Activated naive CD8-positive, alpha-beta T cell treated with anti-CD3 and anti-CD28 coated beads, Interleukin-2, amount 10 ng/mL, durations not matched to agents 7 days and 5 days (primary cell): ENCODE measurements at places on chromosomes 5 and 9. TPM values are rescaled to one million over a fixed set of nuclear protein-coding genes. Genes with fewer than 3 reads are reported as not detected.

ADAMTS2 gene
- total RNA-seq, result not detected

CTNND2 gene
- total RNA-seq, result not detected

PCDHB2 gene
- total RNA-seq, result not detected

LRRC70 gene
- total RNA-seq, result 0.86 TPM

CXCL14 gene
- not detected for total RNA-seq

DMRT3 gene
- not detected for total RNA-seq

NR4A3 gene
- 1.2 TPM for total RNA-seq

MGAT4B gene
- 118 TPM for total RNA-seq

C5orf52 gene
- total RNA-seq, result not detected

PBX3 gene
- total RNA-seq, result 24.3 TPM

ARSI gene
- total RNA-seq, result not detected

CARTPT gene
- not detected for total RNA-seq

PCDHB15 gene
- 0.06 TPM for total RNA-seq

DMRT1 gene
- not detected for total RNA-seq

TAS2R1 gene
- not detected for total RNA-seq

PITX1 gene
- not detected for total RNA-seq

LRRC14B gene
- total RNA-seq, result 0.44 TPM

GPRIN1 gene
- 1.6 TPM for total RNA-seq

- H3K27ac ChIP-seq, result no peak overlapping the region
- H3K4me1 ChIP-seq, result no peaks in the 10 kb centered on the region
- no peak overlapping the region for H3K4me3 ChIP-seq
- DNase-seq, result no peak
- peaks cover 19% of the 10 kb centered on the region for H3K27me3 ChIP-seq
Measured at GRCh38 chr5:77568555-77568954, 70.0 kb downstream of the OTP start.

- no peak overlapping the region for H3K27ac ChIP-seq
- H3K4me1 ChIP-seq, result no peaks in the 10 kb centered on the region
- no peaks in the 10 kb centered on the region for H3K36me3 ChIP-seq
- DNase-seq, result no peak
Measured at GRCh38 chr9:84615544-84615943, 54.0 kb upstream of the NTRK2 start.

DNA sequence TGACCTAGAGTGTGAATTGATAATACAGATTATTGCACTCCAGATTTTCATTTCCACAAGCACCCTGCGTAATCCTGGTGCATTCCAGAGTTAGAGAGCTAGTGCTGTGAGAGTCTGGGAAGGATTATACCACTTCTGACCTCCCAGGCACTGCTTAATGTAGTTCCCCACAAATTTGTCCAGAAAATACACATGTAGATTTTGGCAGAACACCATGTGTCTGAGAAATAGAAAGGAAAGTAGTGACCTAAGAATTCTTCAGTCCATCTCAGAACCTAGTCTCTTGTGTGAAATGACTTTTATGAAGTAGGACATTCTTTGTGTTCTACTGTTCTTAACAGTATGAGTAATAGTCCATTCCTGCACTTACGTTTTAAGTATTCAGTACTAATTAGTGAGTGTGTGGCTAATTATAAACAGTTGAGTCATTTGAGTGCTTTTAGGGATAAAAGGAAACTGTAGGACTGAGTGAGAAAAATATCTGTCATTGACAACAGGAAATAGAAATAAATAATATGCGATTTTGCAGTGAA lies 27.8 kb upstream of the PTPDC1 start:
- H3K27me3 ChIP-seq, result no peaks in the 10 kb centered on the region
- H3K4me1 ChIP-seq, result peaks cover 2% of the 10 kb centered on the region
- no peak overlapping the region for H3K27ac ChIP-seq
- H3K4me3 ChIP-seq, result no peak overlapping the region
- no peak for DNase-seq
- H3K36me3 ChIP-seq, result peaks cover 14% of the 10 kb centered on the region

DNA sequence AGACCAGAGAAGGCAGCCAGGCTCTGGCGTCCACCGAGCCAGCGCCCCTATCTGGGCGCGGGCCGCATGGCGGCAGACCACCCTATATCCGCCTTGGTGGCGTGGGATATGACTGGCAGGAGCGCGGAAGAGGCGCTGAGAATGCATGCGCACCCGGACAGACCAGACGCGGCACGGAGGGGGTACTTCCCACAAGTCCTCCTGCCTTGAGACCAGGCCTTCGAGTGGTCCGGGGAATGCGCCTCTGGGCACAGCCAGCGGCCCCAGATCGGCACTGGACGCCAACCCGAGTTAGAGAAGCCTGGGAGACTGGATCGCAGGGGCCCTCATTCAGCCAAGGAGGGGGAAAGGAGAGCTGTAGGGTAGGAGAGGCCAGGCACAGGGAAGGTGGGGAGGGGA lies 2.5 kb upstream of the LMX1B start:
- peaks cover 75% of the 10 kb centered on the region for H3K27me3 ChIP-seq
- no peaks in the 10 kb centered on the region for H3K36me3 ChIP-seq
- DNase-seq, result no peak
- no peak overlapping the region for H3K4me3 ChIP-seq

GRCh38 chr9:130609163-130609562 lies 29.8 kb downstream of the FUBP3 start:
- DNase-seq, result no peak
- no peak overlapping the region for H3K4me3 ChIP-seq
- H3K36me3 ChIP-seq, result peaks cover 7% of the 10 kb centered on the region
- no peak overlapping the region for H3K27ac ChIP-seq

GRCh38 chr9:87292449-87293191 lies 205.0 kb upstream of the DAPK1 start:
- DNase-seq, result no peak
- no peak overlapping the region for H3K27ac ChIP-seq
- no peaks in the 10 kb centered on the region for H3K36me3 ChIP-seq
- peaks cover 2% of the 10 kb centered on the region for H3K27me3 ChIP-seq

DNA sequence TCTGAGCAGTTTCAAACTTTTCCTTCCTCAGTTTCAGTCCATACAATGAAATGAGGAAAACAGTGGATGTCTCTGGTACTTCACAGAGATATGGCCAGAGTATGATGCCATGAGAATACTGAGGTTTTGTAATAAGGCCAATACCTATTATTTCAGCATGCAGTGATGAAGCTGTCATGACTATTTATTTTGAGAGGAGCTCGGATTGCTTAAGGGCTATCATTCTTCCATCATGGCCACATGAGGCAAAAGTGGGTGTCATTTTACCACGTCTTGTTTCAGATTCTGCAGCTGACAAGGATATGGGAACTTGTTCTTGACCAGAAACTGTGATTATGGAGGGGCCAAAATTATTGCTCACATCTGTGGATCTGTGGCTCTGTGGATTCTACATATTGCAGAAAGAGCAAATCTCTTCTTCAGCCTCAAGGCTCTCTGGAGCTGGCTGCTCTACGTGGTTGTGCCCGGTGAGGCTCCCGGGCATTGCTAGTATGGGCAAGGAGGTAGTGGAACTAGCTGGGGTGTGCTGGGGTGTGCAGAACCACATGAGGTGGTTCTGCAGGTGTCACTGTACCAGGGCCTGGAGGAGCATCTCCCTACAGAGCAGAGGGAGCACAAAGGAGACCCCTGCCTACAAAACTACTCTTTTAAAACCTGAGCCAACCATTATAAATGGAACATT lies 180.3 kb downstream of the SEMA6A start:
- H3K36me3 ChIP-seq, result no peaks in the 10 kb centered on the region
- no peak overlapping the region for H3K27ac ChIP-seq
- H3K4me1 ChIP-seq, result no peaks in the 10 kb centered on the region
- no peak for DNase-seq

DNA sequence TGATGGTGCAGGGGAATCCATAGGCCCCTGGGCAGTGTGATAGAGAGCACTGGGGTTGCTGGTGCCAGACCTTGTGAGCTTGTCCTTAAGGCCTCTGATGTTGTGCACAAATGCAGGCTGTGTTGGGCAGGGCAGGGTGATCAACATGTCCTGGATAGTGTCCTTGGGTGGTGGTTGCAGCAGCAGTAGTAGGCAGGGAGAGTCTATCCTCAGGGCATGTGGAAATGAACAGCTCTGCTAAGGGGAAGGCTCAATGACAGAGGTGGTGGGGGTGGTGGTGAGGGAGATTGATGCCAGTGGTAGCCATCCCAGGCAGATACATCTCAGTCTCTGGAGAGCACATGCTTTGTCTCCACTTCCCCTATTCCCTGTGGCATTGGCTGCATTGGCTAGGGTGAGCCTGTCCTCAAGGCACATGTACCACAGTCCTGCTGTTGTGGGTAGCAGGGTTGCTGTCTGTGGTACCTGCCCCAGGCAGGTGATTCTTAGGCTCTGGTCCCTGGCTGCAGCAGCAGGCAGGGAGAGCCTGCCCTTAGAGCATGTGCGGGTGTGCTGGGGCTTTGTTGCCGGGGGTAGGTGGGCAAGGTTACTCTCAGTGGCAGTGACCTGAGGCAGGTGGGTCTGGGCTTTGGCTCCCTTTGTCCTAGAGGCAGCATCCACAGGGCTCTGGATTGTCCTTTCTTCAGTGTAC lies 111.1 kb downstream of the WDR70 start:
- DNase-seq, result no peak
- H3K4me3 ChIP-seq, result no peak overlapping the region
- H3K27me3 ChIP-seq, result no peaks in the 10 kb centered on the region

GRCh38 chr9:19409401-19410194 lies 789 bp downstream of the ACER2 start:
- H3K4me1 ChIP-seq, result peaks cover 15% of the 10 kb centered on the region
- peak overlapping the region; percentile 93 for H3K4me3 ChIP-seq
- H3K36me3 ChIP-seq, result no peaks in the 10 kb centered on the region
- peak; percentile 34 for DNase-seq
- peaks cover 15% of the 10 kb centered on the region for H3K27me3 ChIP-seq

DNA sequence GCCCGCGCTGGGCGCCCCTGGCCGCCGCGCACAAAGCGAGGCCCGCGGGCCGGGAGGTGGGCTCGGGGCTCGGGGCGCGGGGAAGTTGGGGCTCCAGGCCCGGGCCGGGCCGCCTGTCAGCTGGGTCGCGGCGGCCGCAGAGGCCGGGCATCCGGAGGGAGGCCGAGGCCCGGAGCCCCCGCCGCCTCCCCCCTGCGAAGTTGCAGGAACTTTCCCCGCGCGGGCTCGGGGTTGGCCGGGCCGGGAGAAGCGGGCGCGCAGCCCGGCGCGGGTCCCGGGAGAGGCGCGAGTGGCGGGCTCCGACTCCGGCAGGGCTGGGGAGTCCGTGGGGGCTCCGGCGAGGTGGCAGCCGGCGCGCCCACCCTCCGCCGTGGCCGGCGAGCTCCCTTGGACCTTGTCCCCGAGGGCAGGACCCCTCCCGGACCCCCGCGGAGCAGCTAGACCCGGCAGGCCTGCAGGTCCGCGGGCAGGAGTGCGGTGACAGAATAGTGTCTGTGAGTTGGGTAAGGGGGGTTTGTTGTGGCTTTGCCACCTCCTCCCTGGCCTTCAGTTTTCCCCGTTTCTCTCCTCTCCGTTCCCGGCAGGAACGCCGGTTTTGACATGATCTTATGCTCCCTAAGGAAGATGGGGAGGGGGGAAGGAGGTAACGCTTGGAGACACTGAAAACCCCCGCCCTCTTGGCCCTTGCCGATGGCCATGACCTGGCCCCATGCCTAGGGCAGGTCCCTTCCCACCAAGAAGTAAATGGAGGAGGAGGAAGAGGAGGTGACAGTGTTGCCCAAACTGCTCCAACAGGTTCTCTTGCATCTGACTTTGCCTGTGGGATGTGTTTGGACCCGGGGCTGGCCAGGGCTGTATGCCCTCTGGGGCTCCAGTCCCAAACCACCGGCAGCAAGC lies 942 bp downstream of the PHF2 start:
- peak overlapping the region; percentile 85 for H3K4me3 ChIP-seq
- peaks cover 16% of the 10 kb centered on the region for H3K4me1 ChIP-seq
- peak overlapping the region; percentile 82 for H3K27ac ChIP-seq
- DNase-seq, result peak; percentile 68
- H3K27me3 ChIP-seq, result no peaks in the 10 kb centered on the region

- H3K4me1 ChIP-seq, result no peaks in the 10 kb centered on the region
- H3K27ac ChIP-seq, result no peak overlapping the region
- no peak for DNase-seq
- no peak overlapping the region for H3K4me3 ChIP-seq
- no peaks in the 10 kb centered on the region for H3K36me3 ChIP-seq
- no peaks in the 10 kb centered on the region for H3K27me3 ChIP-seq
Measured at GRCh38 chr5:4614088-4614487, 526.0 kb upstream of the ADAMTS16 start.

- no peak overlapping the region for H3K4me3 ChIP-seq
- H3K4me1 ChIP-seq, result no peaks in the 10 kb centered on the region
- H3K27me3 ChIP-seq, result no peaks in the 10 kb centered on the region
- no peak for DNase-seq
- no peaks in the 10 kb centered on the region for H3K36me3 ChIP-seq
Measured at GRCh38 chr5:13859270-13860065, 85.0 kb downstream of the DNAH5 start.

GRCh38 chr5:170434966-170435605 lies 45.9 kb upstream of the KCNMB1 start:
- no peak overlapping the region for H3K27ac ChIP-seq
- no peak overlapping the region for H3K4me3 ChIP-seq
- H3K4me1 ChIP-seq, result no peaks in the 10 kb centered on the region
- peaks cover 4% of the 10 kb centered on the region for H3K27me3 ChIP-seq
- peak; percentile 73 for DNase-seq

DNA sequence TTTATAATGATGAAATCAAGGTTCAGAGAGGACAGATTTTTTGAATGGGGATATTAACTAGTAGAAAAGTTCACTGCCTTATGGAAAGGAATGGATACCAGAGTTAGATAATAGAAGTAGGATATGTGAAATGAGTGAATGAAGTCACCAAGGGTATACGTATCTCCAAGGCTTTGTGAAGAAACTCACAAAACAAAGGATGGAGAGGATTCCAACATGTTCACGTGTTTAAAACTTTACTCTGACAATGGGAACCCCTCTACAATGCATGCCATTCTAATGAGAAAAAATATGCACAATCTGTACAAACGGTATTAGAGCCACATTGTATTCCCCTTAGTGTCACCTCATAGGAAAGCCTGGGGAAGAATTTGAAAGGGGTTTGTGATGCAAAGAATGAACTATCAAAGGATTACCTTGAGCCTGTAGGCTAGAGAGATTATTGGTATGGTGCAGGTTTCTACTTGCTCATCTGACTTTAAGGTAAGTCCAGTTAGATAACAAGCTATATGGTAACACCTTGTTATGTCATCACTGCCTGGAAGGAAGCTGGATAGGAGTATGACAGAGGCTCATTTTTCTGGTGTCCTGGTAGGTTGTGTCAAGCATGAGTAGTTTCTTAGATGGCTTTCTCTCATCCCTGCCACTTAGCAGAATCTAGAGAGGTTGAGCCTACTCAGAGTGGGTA lies 250.3 kb upstream of the SEMA6A start:
- no peak overlapping the region for H3K4me3 ChIP-seq
- no peaks in the 10 kb centered on the region for H3K4me1 ChIP-seq
- H3K27ac ChIP-seq, result no peak overlapping the region
- no peaks in the 10 kb centered on the region for H3K27me3 ChIP-seq
- DNase-seq, result no peak

DNA sequence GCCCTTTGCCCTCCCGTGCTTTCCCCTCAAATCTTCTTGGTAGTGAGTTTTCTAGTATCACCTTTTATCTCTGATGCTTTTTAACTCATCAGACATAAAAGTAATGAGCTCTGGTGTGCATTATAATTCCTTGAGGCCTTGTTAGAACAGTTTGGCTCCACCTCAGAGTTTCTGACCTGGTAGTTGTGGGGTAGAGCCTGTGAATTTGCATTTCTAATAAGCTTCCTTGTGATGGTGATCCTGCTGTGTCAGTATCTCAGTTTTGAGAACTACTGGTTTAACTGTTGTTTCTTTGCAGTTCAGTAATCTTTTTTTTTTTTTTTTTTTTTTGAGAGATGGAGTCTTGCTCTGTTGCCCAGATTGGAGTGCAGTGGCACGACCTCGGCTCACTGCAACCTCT lies 31.1 kb downstream of the UBE2D2 start:
- H3K4me3 ChIP-seq, result no peak overlapping the region
- no peak for DNase-seq
- H3K36me3 ChIP-seq, result peaks cover 22% of the 10 kb centered on the region
- H3K4me1 ChIP-seq, result peaks cover 22% of the 10 kb centered on the region
